ENCODE measurements at places on chromosomes 11 and 22. TPM values are rescaled to one million over a fixed set of nuclear protein-coding genes. Genes with fewer than 3 reads are reported as not detected.
A peak's percentile ranks its signal among the peaks of the same experiment; 100 is the strongest.

The SCN3B gene
- total RNA-seq, result not detected

The MRGPRX4 gene
- total RNA-seq, result not detected

GRCh38 chr11:125514336-125515101 lies 18.5 kb upstream of the FEZ1 start:
- H3K4me1 ChIP-seq, result peaks cover 15% of the 10 kb centered on the region
- H3K36me3 ChIP-seq, result no peaks in the 10 kb centered on the region
- peak; percentile 67 for DNase-seq
- H3K27me3 ChIP-seq, result no peaks in the 10 kb centered on the region

- no peak for DNase-seq
- H3K4me1 ChIP-seq, result peaks cover 10% of the 10 kb centered on the region
- no peak overlapping the region for H3K4me3 ChIP-seq
- H3K36me3 ChIP-seq, result no peaks in the 10 kb centered on the region
These were observed 34.9 kb upstream of the CD82 start for GRCh38 chr11:44530413-44531115.

DNA sequence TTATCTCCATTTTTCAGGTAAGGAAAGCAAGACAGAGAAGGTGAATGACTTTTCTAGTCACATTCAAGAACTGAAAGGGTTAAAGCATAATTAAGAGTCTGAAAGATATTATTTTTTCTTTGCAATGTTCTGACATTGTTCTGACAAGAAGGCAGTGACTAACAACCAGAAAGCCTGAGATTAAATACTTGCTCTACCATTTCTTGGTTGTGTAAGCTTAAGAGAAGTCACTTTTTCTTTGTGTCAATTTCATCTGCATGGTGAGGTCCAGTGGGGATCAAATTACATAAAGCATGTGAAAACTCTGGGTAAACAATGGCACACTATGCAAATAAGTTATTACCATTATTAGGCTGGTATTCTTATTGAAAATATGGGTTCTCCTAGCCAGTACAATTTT lies 73.7 kb downstream of the PHF21A start:
- peaks cover 26% of the 10 kb centered on the region for H3K36me3 ChIP-seq
- H3K27me3 ChIP-seq, result no peaks in the 10 kb centered on the region
- no peak for DNase-seq
- no peak overlapping the region for H3K27ac ChIP-seq

The OR52I1 gene
- not detected for total RNA-seq

The GTSE1 gene
- total RNA-seq, result 0.30 TPM

DNA sequence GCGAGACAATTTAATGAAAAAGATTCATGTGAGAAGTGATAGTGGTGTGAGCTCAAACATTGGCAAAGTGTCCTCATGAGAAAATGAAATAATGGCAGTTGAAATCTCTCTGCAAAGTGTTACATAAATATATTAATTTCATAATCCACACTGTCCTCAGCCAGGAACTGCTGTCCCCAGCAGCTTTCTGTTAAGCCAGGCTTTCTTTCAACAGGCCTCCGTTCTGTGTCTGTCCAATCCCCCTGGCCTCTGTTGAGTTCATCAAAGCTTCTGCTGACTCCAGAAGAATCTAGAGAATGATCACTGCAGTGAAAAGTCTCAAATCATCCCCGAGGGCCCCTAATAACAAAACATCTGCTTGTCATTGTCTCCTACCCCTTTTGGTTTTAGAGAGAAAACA lies 10.0 kb upstream of the ASCC2 start:
- DNase-seq, result no peak
- H3K4me1 ChIP-seq, result no peaks in the 10 kb centered on the region
- no peaks in the 10 kb centered on the region for H3K27me3 ChIP-seq

DNA sequence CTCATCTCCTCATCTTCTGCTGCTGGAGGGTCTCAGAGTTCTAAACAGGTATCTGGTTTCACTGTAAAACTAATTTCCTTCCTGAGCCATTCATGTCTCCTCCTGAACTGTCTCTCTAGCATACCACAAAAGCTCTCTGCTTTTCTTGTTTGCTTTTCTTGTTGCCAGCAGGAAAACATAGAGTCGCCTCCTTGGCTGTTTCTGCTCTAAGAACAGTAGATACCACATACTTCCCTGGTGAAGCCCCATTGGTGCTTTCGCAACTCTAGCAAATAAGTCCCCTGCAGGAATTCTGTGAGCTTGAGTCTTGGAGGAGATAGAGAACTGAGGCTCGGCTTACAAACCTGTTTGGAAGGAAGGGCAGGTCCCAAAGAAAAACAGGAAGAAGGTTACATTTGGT lies 7.0 kb downstream of the DIXDC1 start:
- no peaks in the 10 kb centered on the region for H3K36me3 ChIP-seq
- no peak overlapping the region for H3K4me3 ChIP-seq
- peaks cover 30% of the 10 kb centered on the region for H3K4me1 ChIP-seq
- no peak for DNase-seq
- H3K27ac ChIP-seq, result peak overlapping the region; percentile 94
- H3K27me3 ChIP-seq, result no peaks in the 10 kb centered on the region

The NTM gene
- total RNA-seq, result not detected

The SPA17 gene
- 0.36 TPM for total RNA-seq

DNA sequence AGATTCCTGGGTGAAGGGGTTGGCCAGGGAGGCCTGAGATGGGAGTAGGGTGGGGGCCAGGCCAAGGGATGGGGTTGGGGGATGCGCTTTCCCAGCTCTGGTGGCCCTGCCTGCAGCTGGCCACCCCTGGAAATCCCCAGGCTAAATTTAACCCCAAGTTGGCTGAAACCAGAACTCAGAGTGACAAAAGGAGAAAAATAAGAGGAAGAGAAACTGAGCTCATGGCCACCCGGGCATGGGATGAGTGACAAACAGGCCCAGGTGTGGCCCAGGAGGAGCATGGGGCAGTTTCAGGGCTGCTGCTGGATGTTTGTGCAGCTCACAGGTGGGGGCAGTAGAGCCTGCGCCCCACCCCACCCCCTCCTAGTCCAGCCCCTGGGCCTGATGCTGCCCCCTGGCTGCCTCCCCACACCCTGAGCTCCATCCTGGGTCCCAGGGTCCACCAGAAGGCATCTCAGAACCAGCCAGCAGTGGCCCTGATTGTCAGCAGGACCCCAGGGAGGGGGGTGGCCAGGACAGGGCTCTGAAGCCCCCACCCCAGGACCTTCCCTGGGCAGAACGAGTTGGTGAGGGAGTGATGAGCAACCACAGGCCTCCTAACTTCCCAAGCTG lies 48.0 kb downstream of the IGLL5 start:
- H3K4me1 ChIP-seq, result no peaks in the 10 kb centered on the region
- H3K4me3 ChIP-seq, result no peak overlapping the region
- DNase-seq, result no peak
- no peak overlapping the region for H3K27ac ChIP-seq
- no peaks in the 10 kb centered on the region for H3K27me3 ChIP-seq
